ENCODE measurements at places on chromosomes 3 and 15. TPM values are rescaled to one million over a fixed set of nuclear protein-coding genes. Genes with fewer than 3 reads are reported as not detected.

Gene ECE2
- not detected for total RNA-seq

Gene MKRN2OS
- total RNA-seq = not detected

Gene HYKK
- 3.6 TPM for total RNA-seq

Gene DPH3
- total RNA-seq = 17.0 TPM

Gene FBXW12
- total RNA-seq = not detected

Gene MORC1
- total RNA-seq = not detected

Gene NECTIN3
- total RNA-seq = 3.0 TPM

Gene STRC
- total RNA-seq = 0.77 TPM

Gene CD80
- 0.40 TPM for total RNA-seq

Gene ZFAND6
- 29.6 TPM for total RNA-seq

Gene FAM131A
- 5.0 TPM for total RNA-seq

Gene CD96
- total RNA-seq = 52.7 TPM

Gene RPL35A
- total RNA-seq = 1,852 TPM

Gene PRR23C
- not detected for total RNA-seq

Gene ZNF609
- 39.5 TPM for total RNA-seq

Gene CKMT1A
- total RNA-seq = 0.35 TPM
